ENCODE measurements at places on chromosomes 5 and 9.

DNA sequence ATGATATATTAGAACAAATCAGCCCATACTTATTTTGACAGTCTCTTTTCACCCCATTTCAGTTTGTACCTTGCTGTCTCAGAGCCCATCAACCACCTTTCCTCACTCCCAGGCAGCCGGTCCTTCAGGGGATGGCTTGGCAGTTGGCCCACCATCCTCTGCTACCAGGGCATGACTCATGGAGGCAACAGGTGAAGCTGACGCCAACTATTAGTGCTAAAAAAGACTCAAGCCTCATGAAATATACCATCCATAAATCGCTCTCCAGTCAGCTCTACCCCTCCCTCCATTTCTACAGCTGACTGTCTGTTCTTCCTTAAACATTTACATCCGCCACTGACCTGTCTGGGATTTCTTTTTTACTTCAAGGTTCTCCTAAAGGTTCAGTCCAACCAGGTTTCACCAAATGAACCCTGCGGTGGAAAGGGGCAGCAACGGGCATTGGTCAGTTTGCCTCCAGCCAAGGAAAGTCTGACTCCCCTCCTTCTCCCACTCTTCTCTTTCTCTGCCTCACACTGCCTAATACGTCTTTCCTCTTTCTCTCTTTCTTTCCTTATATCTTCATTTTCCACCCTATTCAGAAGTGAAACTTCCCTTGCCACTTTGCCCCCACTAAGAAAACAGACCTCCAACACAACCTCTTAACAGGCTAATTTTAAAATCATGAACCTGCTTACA is 439.1 kb downstream of the RAB3C start:
- ATAC-seq, result no peak

DNA sequence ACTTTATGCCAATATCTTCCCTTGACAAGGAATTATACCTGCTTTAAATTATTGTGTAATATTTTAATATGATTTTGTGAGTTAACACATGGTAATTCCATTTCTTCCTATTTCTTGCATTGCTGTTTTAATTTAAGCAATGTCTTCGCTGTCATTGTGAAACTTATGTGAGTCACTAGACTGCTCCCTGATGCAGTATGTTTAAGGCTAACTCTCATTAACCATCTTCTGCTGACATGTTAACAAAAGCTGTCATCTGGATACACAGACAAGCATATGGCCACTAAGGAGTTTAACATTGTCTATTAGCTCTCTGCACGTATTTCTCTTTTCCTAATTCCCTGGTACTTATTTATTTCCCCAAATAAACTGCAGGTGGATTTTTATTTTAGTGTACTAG is 980.8 kb upstream of the CTNND2 start:
- no peak for ATAC-seq

GRCh38 chr9:129839324-129840023 is 4.2 kb downstream of the USP20 start:
- ATAC-seq, result no peak

- no peak for ATAC-seq
Measured at GRCh38 chr5:79803007-79803406, 113.4 kb downstream of the CMYA5 start.

- peak; percentile 27 for ATAC-seq
Measured at GRCh38 chr5:61625681-61626621, 293.9 kb downstream of the ZSWIM6 start.

DNA sequence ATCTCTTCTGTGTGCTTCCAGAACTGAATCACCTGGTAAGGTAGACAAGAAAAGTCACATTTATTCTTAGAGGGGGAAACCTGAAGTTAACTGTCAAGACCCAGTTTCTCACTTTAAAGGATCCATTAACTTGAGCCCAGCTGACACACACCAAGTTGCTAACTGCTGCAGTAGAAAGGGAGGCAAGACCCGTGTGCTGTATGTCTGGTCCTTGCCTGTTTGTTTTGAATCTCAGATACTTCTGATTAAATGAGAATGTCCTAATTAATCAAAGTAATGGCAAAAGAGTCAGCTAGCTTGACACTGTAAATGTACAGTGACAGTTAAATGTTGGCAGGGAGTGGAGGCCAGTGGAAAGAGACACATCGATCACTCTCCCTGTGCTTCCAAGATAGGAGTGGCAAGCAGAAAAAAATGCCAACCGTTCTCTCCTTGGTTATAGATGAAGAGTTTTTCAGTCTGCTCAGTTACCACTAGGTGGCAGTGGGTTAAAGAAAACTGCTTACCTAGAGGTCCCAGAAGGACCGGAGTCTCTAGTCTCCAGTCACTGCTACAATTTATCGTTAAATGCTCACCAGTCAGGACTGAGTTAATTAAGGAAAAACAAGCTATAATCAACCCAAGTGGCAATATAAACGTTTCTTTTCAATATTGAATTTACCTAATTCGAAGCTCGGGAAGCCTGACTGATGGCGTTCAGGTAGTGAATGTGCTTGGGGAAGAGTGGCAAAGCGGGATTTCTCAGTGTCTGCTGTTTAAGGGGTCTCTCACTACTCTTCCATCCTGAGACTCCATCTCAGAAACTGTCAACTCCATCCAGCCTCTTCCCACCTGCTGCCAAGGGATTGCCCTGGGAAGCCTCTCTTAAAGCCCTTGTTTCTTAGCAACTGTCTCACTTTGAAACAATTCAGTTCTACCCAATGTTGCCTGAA is 18.4 kb downstream of the LSM11 start:
- ATAC-seq, result peak; percentile 72

DNA sequence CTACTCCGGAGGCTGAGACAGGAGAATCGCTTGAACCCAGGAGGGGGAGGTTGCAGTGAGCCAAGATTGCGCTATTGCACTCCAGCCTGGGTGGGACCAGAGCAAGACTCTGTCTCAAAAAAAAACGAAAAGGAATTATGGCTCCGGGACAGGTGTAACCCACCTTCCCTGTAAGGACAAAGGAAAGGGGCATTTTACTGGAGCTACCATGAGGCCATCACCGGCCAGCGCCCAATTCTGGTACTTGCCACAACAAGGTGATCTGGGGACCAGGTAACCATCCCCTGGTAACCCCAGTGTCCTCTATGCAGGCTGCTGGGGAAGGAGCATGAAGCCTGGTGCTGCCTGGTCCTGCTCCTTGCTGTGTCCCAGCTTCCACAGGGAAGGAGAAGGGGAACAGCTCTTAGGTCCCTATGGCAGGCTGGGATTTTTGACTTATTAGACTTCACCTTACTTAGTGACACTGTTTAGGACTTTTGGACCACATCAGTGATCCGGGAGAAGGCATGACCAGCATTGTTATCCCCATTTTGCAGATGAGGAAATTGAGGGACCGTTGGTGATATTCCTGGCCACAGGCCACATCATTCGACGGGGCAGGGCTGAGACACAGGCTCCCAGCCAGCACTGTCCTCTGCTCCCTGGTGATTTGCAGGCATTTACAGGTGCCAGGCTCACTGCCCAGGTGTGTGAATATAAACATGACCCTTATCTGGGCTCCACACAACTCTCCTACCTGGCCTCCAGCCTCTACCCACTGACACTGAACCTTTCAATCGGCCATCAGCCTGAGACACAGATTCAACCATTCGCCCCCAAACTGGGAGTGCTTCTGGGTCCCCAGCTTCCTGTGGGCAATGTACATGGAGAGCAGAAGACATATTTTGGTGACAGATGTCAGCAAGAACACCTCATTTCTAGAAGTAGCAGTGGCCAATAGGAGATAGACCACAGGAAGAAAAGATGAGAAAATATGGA is 26.5 kb upstream of the ABO start:
- no peak for ATAC-seq

GRCh38 chr5:95424526-95424925 is 33.4 kb downstream of the FAM81B start:
- ATAC-seq, result no peak

GRCh38 chr5:159310511-159310910 is 19.8 kb downstream of the IL12B start:
- peak; percentile 55 for ATAC-seq
